Caco-2 (cell line): ENCODE measurements at places on chromosomes 6 and 20.

GRCh38 chr20:43955750-43956191 lies 41.1 kb downstream of the TOX2 start:
- DNase-seq: no peak

GRCh38 chr6:119273272-119274196 lies 76.0 kb downstream of the MAN1A1 start:
- DNase-seq: no peak

DNA sequence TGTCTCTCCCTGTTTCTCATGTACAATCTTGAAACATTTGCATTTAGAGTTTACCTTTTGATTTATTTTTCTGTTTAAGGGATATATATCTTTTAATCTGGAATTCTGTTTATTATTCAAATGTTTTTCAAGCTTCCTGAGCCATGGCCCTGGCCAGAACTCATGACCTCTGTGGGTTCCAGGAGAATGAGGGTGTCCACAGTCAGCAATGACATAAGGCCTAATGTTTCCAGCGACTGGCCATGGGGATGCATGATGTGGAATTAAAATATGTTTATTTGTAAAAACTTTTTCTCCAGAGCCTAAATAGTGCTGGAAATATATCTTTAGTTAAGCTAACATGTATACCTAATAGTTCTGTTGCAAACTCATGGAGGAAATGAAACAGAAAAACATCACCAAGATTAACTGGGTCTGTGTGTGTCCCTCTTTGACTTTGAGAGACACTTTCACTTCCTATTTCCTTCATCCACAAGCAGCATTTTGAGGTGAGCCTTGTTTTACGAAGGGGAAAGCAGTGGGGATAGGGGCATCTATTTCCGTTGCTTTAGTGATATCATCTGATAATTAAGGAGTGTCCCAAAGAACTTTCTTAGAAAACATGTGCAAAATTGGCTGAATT lies 87.6 kb downstream of the SMOC2 start:
- no peak for DNase-seq

- DNase-seq: no peak
Measured at GRCh38 chr6:17349427-17349826, 44.0 kb upstream of the CAP2 start.

- peak; percentile 53 for DNase-seq
Measured at GRCh38 chr6:73610444-73611275, 43.1 kb downstream of the SLC17A5 start.

GRCh38 chr20:15900443-15900842 lies 672.8 kb downstream of the KIF16B start:
- DNase-seq: no peak
